ENCODE measurements at places on chromosomes 12 and 14.

GRCh38 chr14:96279564-96279963 lies 23.6 kb downstream of the BDKRB1 start:
- DNase-seq = no peak

DNA sequence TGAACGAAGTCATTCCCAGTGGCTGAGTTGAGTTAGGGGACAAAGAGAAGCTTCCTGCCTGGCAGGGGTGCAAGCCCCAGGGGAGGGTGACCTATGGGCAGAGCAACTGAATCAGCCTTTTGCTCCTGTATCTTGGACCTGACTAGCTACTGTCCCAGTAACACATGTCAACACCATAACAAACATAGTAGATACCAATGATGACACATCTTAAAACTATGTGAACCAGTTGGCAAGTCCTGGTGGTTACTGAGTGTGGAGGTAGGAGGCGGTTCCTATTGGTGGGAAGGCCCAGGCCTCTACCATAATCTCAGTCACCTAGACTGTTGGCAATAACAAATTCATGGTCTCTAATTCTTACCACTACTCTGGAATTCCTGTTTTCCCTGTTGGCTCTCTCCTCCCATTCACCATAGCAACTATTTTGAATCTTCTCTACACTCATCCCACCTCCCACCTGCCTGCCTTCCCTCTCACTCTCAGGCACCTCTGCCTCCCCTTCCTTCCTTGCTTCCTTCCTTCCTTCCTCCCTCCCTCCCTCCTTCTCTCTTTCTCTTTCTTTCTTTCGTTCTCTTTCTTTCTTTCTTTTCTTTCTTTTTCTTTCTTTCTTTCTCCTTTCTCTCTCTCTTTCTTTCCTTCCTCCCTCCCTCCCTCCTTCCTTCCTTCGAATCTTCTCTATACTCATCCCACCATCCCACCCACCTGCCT lies 8.1 kb upstream of the P2RX7 start:
- DNase-seq = no peak

DNA sequence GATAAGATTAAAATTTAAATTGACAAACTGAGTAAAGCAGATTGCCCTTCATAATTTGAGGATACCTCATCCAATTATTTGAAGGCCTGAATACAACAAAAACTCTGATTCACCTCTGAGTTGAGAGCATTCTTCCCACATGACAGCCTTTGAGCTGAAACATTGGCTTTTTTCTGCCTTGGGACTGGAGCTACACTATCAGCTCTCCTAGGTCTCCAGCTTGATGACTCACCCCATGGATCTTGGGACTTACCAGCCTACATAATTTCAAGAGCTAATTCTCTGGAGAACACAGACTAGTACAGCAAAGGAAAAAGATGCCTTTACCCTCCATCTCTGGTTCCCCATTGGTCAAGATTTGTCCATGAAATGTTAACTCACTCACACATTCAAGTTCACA lies 555.1 kb downstream of the FOXG1 start:
- no peak for DNase-seq

DNA sequence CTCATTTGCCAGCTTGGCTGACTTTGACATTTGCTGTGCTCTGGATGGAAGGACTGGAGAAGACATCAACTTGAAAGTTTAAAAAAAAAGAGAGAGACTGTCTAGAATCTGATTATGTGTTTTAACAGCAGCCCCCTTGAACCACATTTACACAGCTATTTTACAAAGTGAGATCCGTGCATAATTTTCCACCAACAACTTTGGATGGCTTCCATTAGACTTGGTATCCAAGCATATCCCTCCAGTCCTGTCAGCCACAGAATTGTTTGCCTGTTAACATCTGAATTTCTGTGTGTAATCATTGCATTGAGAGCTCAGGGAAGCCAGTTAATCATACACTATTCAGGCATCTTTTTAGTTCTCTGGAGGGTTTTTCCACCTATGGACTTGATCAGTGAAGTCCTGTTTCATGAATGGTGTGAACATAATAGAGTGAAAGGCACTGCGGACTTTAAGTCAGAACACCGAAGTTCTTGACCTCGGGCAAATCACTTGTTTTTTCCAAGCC lies 93.7 kb downstream of the SAMD4A start:
- DNase-seq = no peak

DNA sequence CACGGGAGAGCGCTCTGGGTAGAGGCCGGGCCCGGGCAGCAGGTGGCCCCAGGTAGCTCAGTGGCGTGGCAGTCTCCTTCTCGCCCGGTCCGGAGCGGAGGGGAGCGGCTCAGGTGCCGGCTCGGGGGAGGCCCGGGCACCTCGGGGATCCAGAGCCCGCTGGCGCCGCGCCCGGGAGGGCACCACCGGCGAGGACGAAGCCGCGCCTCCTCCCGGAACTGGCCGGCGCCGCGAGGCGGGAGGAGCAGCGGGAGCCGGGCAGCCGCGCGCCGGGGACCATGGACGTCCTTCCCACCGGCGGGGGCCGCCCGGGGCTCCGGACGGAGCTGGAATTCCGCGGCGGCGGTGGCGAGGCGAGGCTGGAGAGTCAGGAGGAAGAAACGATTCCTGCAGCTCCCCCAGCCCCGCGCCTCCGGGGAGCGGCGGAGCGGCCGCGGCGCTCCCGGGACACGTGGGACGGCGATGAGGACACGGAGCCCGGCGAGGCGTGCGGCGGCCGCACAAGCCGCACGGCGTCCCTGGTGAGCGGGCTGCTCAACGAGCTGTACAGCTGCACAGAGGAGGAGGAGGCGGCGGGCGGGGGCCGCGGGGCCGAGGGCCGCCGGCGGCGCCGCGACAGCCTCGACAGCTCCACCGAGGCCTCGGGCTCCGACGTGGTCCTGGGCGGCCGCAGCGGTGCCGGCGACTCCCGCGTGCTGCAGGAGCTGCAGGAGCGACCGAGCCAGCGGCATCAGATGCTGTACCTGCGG lies 21.5 kb upstream of the GNS start:
- peak; percentile 35 for DNase-seq

- DNase-seq = no peak
Measured at GRCh38 chr14:104213301-104214034, 75.1 kb downstream of the KIF26A start.

GRCh38 chr12:29816874-29817725 lies 33.4 kb upstream of the TMTC1 start:
- no peak for DNase-seq

DNA sequence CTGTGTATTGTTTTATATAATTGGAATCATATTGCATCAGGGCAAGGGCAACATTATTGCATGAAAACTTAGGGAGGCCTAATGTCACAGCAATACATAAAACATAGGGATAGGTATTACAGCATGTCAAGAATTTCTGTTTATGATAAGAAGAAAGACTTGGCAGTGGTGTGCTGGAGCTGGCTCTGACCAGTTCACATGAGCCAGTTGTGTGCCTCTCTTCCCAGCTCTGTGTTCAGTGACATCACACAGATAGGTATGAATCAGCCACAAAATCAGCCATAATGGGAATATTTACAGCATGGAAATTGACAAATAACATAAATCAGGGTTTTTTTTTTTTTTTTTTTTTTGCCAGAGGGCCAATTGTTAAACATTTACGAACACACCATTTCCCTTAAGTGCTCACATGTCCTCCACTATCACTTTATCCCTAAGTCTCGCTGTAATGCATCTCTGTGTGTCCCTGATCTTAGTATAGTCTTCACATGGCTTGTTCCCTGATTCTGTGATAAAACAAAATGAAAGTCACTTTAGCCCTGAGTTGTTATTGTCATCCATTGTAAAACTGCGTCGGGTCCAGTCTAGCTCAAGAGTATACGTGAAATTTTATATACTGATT lies 31.9 kb upstream of the ACSM4 start:
- no peak for DNase-seq

DNA sequence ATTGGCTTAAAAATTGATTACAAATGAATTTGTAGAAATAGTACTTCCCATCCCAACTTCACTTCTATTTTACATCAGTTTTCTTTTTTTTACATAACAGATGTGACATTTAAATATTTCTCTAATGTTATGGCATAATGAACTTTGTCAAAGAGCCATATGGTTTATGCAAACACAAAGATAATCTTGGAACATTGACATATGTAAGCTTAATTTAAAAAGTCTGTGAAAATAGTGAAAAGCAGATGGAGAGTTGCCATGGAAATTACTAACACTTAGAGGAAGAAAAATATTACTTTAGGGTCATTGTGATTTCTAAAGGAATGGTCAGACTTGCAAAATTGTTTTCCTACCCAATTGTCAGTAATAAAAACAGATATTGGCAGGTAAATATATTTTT lies 232.4 kb downstream of the AEBP2 start:
- no peak for DNase-seq

DNA sequence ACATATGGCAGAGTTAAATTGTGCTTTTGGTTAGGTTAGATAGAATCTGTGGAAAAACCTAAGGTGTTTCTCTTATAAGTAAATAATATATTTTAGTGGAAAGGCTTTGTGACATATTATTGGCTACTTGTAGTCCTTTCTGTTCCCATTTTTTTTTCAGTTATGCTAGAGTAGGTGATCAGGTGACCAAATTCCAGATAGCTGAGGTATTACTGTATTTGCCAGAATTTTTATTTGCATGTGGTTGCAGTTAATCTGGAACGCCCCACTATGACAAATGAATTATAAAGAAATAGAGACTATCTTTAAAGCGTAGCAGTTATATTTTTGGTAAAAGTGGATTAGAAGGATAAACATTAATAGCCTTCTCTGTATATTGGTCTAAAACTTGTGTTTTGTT lies 52.0 kb downstream of the ARHGAP5 start:
- DNase-seq = no peak

GRCh38 chr14:95163666-95164065 lies 6.3 kb upstream of the DICER1 start:
- DNase-seq = no peak

DNA sequence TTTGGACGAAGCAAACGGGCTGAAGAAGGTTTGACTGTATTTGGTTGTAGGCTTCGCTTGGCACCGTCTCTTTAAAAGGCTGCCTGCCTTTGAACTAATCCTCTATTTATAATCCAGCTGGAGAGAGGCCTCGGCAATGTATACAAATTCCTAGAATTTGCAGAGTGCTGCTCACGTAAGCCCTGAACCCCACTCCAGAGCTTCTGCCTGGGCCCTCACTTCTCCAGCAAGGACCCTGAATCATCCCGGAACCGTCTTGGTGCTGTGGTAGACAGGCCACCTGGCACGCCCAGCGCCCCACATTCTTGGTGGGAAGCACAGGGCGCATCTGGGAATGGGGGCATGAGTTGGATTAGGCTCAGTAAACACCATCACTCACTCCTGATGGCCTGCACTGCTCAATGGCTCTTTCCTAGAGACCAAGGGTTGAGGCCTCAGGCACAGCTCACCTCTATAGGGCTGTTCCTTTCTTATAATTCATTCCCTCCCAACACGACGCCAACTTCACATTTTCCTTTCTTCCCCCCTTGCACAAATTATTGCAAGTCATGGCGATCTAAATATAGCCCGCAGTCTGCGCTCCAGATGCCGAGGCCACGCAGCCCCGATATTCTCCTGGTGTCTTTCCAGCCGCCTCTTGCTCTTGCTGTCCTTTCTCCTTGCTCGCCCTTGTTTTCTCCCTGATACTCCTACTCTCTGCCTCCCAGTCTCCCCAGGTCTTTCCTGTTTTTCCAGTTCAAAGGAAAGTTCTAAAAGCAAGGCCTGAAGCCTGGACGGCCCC lies 141.0 kb downstream of the ZFP36L1 start:
- DNase-seq = peak; percentile 30

GRCh38 chr14:65849558-65849957 lies 437.0 kb downstream of the FUT8 start:
- DNase-seq = no peak

GRCh38 chr12:128690641-128691040 lies 133.1 kb downstream of the SLC15A4 start:
- no peak for DNase-seq

GRCh38 chr12:93100610-93101009 lies 171.5 kb upstream of the EEA1 start:
- no peak for DNase-seq

DNA sequence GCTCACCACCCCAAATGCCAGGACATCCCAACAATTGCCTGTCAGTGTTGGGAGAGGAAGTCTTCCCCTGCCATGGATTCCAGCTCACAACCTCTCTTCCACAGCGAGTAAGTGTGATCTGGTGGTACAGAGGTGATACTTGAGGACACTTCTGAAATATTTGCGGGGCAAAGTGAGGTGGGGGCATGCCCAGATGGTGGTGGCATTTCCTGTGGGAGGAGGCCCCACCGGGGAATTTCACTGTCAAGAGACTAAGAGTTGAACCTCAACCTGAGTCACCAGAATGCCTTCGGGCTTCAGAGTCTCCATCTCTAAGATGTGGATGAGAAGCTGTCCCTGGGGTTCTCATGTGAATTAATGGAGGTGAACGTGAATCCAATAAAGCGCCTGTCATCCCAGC lies 122.3 kb upstream of the RFLNA start:
- no peak for DNase-seq

DNA sequence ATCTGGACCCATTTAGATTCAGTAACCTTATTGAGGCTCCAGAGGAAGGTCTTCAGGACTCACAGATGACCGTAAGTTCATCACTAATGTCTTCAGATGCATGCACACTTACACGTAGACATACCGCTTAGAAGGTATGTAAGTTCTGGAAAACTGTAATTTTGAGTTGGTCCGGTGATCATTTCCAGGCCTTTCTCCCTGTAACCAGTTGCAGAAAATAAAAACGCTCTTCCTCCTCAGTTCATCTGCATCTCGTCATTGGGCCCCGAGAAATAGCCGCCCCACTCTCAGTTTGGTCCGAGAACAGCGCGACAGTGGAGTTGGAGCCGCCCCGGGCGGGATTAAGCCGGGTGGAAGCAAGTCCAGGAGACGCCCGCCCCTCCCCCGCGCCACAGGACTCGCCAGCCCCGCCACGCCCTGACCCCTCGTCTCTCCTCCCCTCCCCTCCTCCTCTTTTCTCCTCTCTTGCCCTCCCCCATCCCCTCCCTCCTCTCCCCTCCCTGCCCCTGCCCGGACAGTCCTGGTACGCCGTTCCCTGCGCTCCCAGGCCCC lies 83.7 kb downstream of the TNFAIP2 start:
- peak; percentile 67 for DNase-seq

DNA sequence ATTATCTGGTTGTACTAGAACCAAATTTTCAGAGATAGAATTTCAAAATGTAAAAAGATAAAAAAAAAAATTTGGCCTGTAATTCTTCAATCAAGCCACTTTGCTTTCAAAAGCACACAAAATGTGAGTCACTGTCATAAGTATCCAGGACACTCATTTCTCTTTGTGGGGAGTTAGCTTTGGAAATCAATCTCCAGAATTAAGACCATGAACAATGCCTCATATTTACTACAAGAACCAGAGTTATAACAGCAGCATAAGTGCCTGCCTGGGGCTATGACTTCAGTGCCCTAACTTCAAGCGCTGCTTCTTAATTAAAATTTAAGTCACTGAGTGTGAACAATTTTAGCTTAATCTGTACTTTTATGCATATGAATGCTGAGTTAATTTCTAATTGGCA lies 162.1 kb downstream of the C12orf42 start:
- DNase-seq = no peak

- no peak for DNase-seq
Measured at GRCh38 chr12:13093191-13093847, 10.1 kb downstream of the GSG1 start.

DNA sequence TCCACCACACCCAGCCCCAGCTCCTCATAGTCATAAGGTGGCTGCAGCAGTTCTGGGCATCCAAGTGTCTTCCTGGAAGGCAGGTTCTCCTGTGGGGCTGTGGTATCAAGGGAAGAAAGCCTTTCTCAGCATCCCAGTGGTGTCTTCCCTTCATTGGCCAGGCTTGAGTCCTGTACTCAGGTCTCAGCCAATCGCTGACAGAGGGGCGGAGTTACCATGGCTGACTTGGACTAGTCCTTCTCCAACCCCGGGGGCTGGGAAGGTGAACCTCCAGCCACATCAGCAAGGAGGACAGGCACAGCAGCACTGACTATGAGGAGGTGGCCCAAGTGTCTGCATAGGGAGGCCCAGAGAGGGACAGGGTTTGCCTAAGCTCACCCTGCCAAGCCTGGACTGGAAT lies 64.0 kb upstream of the SLC24A4 start:
- DNase-seq = no peak
